ENCODE measurements at places on chromosomes 7 and 10. TPM values are rescaled to one million over a fixed set of nuclear protein-coding genes. Genes with fewer than 3 reads are reported as not detected.

The SPDYE6 gene
- total RNA-seq = not detected

The VWA2 gene
- total RNA-seq = 0.27 TPM

The PPRC1 gene
- total RNA-seq = 42.7 TPM

DNA sequence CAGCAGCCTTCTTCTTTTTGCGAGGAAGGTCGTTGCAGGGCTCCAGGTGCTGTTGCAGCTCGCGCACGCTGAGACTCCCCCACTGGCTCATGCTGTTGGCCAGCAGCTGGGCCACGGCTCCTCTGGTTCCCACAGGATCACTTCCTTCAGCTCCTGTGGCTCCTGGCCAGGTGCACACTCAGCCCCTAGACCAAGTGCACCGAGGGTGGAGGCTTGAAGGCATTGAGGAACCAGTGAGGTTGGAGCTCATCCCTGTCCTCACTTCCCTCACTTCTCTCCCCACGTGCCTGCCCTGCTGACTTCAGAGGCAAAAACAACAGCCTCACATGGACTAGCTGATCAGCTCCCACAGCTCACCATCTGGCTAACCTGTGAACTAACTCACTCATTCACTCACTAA lies 46.2 kb upstream of the ADRB1 start:
- no peak for DNase-seq

DNA sequence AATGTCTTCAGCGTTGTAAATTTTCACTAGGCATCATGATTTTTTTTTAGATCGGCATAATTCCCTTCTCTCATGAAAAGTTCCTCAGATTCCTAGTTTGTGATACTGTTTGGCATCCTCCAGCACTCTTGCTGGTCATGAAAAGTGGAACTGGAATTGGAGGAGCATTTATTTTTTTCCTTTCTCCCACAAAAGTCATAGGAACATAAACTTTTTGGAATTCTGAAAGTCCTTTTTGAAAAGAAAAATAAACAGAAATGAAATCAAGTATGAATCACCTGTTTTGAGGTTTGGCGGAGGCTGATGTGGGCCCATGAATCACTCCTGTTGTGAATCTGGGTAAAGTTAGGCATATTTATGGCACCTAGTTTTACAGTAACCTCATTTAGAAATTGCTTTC lies 17.7 kb downstream of the CACNB2 start:
- no peak for DNase-seq

GRCh38 chr7:39428221-39428620 lies 138.0 kb upstream of the YAE1 start:
- DNase-seq = no peak

DNA sequence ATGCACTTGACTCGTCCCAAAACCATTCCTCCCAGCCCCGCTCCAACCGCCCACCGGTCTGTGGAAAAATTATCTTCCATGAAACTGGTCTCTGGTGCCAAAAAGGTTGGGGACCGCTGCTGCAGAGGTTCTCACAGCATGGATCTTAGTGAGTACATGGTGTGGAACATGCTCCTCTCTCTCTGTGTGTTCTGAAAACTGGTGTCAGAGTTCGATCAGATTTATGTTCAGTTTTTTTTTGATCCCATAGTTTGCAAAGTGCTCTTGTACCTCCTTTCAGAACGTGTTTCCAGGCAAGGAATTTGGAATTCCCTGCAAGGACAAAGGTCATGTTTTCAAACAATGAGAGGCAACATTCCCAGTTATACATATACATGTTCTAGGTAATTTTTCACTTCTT lies 61.2 kb upstream of the FAM171A1 start:
- DNase-seq = no peak

DNA sequence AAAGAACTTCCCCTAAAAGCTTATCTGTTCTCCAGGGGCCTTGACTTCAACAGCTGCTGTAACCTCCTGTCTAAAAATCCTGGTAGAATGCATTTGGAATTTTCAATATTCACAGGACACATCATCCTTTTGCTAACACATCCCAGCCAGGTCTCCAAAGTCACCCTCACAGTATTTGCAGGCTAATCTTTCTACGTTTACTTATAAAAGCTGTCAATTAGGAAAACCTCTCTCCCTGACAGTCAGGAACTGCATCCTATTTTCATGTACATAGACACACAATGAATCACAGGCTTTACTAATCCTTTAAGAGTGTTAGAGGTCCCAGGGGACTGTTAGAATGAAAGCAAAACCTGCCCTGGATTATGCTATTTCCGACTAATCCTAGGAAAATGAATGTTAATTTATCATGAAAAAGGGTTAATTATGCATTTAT lies 102.2 kb downstream of the GFRA1 start:
- no peak for DNase-seq

GRCh38 chr10:110022716-110023504 lies 15.1 kb downstream of the ADD3 start:
- DNase-seq = no peak

DNA sequence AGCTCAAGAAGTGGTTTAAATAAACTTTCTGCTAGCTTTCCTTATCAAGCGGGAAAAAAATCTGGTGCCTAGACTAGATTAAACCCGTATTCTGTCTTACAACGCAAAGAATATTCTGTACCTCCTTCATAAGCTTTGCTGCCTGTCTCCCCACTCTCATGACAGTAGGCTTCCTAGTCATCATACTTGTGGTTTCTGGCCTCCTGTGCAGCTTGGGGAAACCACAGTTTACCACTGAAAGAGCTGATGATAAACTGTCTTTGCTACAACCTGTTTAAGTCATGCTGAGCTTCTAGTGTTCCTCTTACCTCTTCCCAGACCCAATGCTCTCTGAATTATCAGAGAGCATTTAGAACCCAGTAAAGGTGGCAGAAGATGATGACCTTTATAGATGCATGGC lies 55.0 kb downstream of the PODXL start:
- peak; percentile 51 for DNase-seq

DNA sequence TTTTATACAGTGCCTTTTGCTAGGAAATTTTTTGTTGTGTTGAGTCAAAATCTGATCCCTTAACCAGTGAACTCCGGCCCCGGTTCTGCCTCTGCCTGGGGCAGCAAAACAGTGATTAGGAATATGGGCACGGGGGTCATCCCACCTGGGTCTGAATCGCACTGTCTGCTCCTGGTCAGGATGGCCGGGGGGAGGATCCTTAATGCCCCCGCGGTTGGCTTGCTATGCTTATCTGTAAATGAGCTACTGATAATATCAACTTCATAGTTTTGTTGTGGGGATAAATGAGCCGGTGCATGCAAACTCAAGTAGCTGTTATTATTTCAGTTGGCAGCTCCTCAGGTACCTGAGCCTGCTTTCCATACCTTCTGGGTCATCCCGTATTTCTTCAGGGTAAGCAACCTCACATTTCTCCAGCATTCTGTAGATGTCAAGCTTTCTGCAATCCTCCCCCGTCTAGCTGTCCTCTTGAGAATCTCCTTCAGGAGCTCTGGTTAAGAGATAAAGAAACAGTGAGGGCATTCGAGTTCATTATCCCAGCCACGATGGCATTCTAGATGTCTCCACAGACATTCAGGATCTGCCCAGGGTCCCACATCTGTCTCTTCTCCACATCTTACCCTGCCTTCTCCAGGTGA lies 592.2 kb downstream of the SDK1 start:
- DNase-seq = no peak

DNA sequence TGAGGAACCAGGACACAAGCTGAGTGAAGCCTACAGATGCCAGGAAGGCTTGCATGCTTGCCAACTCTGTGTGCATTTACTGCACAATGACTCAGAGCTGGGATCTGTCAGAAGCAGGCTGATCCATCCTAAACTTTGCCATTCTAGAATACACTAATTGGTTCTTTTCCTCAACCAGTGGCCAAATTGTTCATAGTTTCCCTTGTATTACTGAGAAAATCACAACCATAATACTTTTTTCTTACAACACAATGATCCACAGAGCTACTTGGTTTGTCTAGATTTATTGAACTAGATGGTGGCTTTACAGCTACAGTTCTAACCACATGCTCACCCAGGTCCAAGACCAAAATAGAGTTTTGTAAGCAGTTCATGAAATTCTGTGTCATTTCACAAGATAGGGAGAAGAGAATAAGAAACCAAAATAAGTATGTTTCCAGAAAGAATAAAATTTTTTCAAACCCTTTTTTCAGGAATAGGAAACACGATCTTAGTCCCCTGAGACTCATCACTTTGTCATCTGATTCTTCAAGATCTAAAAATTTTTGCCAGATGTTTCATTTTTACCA lies 21.0 kb upstream of the LRRC17 start:
- no peak for DNase-seq

DNA sequence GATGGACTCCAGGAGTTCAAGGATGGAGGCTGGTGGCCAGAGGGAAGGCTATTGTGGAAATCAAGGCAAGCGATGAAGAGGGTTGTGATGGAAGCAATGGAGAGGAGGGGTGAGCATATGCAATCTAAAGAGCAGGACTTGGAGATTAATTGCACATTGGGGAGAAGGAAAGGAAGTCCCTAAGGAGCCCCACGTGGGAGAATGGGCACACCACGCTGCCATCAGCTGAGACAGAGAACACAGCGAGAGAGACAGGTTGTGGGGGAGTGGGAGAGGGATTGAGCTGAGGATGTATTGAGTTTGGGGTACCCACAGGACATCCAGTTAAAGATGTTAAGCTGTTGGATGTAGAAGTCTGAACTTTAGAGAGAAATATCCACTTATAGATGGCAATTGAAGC lies 73.6 kb downstream of the TMEM178B start:
- no peak for DNase-seq

DNA sequence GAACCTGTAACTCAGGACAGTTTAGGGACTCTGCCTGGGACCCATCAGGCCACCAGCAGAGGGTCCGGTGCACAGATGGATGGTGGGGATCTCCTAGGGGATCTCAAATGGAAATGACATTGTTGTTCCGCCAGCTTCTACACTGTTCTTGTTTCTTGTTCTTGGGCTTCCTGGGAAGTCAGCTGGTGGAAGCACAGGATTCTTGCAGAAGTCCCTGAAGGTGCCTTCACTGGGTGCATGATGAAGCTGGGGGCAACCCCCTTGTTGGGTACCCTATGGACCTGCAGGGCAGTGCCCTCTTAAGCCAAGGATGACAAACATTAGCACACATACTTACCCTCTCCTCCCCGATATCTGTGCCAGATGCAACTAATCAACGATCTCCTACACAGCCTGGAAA lies 18.6 kb downstream of the SFTPD start:
- no peak for DNase-seq

All from naive thymus-derived CD4-positive, alpha-beta T cell (primary cell).